Right cardiac atrium (tissue), 5 donors: ENCODE measurements at places on chromosomes 7 and 10. TPM values are rescaled to one million over a fixed set of nuclear protein-coding genes. Genes with fewer than 3 reads are reported as not detected.

- DNase-seq, result peak; percentile 81
These were observed 9.2 kb upstream of the SVIL start for GRCh38 chr10:29643771-29644501.

GRCh38 chr10:68598978-68599770, 39.0 kb downstream of the TET1 start:
- DNase-seq, result peak; percentile 63

ANKRD30A gene
- total RNA-seq, result not detected

CLRN3 gene
- not detected for total RNA-seq

SLC26A5 gene
- total RNA-seq, result not detected

DNA sequence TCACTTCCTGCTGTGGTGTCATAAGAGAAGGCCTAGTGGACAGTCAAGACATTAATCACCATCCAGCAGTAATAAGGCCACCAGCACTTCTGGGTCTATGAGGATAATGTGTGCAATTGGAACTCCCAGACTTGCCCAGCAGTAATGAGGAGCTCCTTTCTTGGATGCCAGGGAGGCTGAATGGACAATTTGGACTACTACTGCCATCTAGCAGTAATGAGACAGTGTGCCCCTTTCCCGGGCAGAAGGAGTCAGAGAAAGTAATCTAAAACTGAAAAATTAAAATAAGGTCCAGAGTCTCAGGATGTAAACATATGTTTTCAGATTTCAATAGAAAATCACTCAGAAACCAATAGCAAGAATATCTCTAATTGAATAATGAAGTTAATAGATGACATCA, 400.4 kb downstream of the CDC14C start:
- no peak for DNase-seq

DBNL gene
- total RNA-seq, result 36.7 TPM

DNA sequence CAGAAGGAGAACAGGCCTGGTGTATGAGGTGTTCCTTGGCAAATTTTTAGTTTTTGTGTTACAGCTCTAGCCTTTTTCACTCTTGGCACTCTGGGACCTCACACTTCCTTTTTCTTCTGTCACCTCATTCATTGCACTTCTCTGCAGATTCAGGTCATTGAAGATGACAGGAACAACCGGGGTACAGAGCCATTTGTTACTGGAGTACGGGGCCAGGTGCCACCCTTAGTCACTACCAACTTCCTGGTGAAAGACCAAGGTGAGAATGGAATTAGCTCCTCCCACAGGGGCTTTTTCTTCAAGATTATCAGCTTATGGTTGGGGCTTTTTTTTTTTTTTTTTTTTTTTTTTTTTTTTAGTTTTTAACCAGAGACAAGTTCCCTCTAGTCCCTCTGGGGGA, 18.5 kb upstream of the CHCHD1 start:
- DNase-seq, result no peak
